ENCODE measurements at places on chromosomes 11 and 22.

DNA sequence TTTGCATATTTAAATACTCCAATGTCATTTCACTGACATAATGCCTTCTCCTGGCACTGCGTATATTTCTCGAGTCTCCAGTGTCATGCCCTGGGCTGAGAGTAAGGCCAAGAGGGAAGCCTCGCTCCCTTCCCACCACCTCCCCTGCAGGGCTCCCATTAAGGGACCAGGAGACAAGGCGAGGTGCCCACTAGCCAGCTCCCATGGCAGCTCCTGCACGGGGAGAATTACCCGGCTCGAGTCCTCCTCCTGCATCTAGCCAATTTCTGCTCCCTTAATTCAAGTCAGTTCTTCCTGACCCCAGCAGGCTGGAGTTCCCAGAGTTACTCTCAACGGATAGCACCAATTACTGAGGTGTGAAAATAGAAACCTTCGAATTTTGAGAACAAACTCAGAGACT, 31.9 kb downstream of the OPCML start:
- no peak for DNase-seq

GRCh38 chr11:2934611-2935239, 5.5 kb upstream of the PHLDA2 start:
- DNase-seq, result no peak

DNA sequence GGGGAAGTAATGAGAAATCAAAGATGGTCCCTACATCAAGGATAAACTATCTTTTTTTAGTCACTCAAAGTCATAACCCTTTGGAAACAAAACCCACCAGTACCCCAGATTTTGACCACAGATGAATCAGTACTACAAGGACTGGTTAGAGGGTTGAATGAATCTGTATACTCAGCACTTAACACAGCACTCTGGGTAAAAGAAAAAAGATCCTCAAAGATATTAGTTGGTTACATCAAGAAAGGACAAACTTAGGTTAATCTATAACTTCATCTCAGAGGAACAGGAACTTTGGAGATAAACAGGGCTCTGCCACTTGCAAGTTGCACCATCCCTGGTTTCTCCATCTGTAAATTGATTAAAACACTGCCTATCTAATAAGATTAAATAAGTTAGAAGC, 18.8 kb downstream of the SC5D start:
- DNase-seq, result no peak

- DNase-seq, result peak; percentile 25
These were observed 10.4 kb upstream of the SUN2 start for GRCh38 chr22:38766076-38766777.

DNA sequence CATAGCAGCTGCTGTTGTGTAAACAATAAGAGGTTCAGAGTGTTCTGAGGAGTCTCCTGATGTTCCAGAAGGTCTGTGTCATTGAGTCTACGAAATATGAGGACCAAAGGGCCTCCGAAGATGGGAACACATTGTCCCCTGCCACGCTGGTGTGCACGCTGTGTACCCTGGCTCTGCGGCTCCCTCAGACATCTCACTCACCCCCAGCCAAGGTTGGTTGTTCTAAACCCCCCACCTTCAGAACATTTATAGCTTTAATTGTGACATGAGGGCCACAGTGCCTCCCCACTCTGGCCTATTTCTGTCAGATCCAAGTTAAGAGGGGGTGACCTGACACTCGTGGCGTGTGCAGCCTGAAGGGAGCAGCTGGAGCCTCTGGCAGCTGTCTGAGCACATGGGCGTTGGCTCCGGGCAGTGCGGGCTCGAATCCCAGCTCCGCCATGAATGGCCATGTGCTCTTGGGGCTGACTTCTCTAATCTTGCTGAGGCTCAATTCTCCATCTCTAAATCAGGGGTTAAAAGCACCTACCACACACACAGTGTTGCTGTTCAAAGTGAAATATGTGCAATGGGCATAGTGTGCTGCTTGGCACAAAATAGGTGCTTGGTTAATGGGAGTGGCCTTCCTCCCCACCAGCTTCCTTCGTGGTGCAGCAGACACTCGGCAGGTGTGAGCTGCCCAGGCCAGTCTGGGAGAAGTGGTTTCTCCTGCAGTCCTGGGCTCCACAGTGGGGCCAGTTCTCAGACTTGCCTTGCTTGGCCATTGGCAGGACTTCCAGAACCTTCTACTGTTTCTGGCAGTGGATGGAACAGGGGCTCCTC, 39.7 kb upstream of the MICAL2 start:
- no peak for DNase-seq

GRCh38 chr11:2529636-2530035, 84.8 kb downstream of the KCNQ1 start:
- no peak for DNase-seq

DNA sequence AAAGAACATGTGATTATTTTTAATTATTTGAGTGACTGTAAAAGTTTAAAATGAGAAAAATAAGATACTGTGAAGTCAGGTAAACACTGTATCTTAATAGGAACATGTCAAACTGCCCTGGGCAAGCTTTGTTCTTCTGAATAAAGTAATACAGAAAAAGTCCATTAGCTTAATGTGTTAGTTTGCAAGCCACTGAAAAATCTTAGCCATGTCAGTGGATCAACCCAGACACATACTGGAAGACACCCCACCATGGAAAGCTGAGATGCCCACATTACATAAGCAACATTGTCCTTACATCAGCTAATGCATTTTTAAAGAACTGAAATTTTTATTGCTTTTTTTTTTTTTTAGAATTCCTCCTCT, 155.2 kb downstream of the BBOX1 start:
- DNase-seq, result no peak

DNA sequence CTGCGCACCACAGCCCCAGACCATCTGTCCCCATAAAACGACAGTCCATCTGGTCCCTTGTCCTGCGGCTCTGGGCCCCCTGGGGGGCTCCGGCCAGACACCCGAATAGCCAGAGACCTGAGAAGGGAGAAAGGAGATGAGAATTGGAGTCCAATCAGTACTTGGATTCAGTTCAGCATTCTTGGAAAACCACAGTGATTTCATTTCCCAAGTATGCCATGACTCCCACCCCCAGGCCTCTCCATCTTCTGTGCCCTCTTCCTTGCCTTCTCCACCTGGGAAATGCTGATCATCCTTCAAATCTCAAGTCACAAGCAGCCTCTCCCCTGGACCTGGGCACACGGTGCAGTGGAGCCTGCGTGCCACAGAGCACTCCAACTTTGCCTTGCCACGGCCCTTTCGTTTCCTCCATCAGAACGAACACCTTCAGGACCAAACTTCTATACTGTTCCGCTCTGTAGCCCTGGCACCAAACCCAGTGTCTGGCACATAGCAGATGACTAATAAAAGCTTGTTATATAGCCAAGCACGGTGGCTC, 10.9 kb upstream of the MFNG start:
- no peak for DNase-seq

GRCh38 chr11:19929655-19930054, 217.0 kb downstream of the NAV2 start:
- DNase-seq, result no peak

GRCh38 chr11:128868841-128869671, 2.0 kb upstream of the KCNJ1 start:
- DNase-seq, result peak; percentile 21

DNA sequence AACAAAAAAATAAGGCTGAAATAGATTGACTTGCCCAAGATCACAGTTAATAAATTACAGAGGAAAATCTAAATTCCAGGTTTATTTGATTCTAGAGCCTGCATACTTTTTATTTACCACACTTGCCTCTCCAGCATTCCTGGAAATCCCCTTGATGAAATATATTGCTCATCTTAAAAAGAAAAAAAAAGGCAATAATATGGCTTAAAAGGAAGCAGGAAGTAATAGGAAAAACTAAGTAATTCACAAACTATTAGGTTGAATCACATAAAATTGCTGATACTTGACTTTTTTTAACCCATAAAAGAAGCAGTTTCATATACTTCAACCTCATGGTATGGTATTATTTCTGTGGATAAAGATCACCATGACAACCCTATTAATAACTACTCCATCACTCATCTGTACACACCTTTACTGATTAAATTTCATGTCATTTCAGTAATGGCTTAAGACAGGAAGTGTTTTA, 52.9 kb downstream of the COPB1 start:
- no peak for DNase-seq

GRCh38 chr11:1834062-1834610, 654 bp upstream of the SYT8 start:
- DNase-seq, result no peak

DNA sequence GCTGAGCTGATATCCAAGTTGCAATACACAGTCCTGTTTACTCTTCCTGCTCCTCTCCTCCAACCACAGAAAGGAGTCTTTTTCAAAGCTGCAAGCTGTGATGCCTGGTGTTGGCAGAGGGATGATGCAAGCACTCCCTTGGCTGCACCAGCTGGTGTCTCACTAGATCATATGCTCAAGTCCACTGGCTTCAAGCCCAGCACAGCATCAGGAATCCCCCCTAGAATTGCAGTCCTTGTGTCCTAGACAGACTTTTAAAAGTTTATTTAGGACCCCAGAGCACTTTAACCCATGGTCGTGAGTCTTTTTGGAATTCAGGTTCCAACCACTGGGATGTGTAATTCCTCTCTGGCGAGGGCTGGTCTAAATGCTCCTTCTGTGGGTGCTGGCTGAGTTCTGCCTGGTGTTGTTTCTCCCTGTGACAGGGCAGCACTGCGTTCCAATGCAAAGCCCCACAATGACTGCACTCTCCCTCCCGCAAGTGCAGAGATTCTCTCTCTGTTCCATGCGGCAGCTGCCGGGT, 1.9 kb upstream of the HEPN1 start:
- no peak for DNase-seq

DNA sequence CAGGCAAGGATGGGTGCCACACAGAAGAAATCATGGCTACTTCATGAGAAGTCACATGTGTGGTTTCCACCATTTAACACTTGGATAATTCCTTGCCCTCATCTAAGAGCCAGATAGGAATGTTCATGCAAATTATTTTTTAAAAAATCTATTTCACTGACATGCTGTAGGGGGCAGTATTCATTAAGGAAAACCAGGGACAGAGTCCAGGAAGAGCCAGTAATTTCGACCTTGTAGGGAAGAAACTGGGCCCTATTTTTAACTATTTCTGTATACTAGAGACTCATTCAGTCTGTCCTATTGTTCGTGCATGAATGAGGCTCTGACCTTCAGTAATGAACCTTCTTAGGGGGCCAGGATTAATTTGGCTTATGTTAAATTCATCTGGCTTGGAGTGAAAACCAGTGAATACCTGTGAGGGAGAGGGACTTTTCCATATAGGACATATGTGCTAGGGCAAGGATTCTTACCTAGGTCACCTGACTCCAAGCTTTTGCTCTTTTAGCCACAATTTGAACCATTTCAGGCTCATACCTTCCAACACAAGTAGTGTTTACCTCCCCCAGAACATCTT, 192.7 kb downstream of the NAV2 start:
- DNase-seq, result no peak

DNA sequence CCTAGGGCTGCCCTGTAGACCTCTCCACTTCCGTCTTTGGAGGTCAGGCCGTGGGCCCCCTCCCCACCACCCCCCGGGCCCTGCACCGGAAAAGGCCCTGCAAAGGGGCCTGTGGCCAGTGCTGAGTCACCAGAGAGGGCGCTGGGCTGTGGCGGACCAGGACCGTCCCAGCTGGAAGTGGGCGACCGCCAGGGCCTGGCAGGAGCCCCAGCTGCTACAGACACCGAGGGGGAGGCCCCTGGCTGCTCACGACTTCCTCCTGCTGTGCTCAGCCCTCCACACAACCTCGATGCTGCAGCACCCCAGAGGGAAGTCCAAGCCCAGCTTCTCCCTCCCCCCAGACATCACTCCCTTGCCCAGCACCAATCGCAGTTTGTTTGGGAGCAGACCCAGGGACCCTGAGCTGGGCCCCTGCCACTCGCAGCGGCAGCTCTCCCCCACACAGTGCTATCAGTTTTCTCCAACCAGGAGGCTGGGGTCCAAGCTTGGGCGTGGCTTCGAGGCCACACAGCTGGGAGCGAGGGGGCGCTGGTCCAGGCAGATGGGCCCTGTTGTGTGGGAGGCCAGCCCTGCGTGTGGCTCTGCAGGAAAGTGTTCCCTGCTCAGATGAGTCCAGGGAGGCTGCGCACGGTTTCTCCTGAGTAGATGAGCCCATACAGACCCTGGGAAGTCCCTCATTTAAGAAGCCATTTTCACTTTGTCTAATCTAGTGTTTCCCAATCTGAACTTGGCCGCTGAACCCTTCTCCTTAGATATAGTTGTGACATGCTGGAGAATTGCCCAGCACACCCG, 5.6 kb upstream of the SH3BP1 start:
- no peak for DNase-seq

DNA sequence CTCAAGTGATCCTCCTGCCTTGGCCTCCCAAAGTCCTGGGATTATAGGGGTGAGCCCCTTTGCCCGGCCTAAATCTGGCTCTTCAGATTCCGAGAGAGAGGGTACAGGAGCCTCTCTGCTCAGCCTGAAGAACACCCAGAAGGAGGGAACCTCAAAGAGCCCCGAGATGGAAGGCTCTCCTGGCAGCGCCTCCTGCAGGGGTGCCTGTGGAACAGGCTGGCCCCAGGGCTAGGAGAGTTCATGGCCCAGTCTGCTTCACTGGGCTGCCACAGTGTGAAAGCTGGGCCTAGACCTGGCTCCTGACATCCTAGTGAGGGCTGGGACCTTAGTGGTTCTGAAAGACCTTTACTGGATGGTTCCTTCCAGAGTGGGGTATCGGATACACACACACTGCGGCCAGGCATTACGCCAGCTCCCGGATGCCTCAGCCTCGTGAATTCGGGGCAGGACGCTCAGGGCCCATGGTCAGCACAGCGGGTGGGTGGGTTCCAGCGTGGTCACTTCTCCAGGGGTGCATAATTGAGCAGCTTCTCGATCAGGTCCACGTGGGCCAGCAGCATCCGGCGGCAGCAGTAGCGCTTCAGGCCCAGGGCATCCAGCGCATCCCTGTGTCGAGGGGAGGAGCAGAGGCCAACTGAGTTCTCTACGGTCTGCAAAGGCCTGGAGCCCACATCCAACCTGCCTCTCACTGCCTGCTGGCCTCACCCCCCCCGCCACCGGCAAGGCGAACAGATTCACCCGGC, 2.3 kb downstream of the POLR2L start:
- DNase-seq, result no peak

GRCh38 chr22:17656870-17657395, 18.4 kb downstream of the BCL2L13 start:
- DNase-seq, result no peak
